Skeletal muscle cell (primary cell): ENCODE measurements at places on chromosomes 1 and 21.

DNA sequence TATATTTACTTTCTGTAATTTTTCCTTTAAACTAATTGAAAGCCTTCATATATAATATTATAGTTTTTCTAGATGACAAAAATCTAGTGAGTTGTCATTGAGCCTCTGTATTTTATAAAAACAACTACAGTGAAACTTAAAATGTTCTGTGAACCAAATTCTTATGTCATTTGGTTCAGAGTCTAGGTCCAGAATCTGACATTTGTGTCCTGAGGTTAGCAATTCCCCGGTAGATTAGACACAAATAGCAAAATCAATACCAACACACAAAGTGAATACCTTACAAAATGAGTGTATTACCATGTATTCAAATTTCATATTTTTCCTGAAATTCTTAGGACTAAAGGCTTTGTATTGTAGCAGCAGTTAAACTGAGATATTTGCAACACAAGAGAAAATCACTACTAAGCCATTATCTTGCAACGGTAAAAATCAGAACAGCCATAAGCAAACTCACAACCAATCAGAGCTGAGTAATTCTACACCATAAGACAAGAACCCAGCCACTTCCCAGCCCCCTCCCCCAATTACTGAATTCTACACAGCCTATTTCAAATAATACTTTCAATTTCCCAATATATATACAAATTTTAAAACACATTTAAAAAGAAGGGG lies 573.5 kb downstream of the SMYD3 start:
- DNase-seq = no peak

- DNase-seq = no peak
These were observed 73.1 kb downstream of the UBIAD1 start for GRCh38 chr1:11345971-11346715.

GRCh38 chr1:232263452-232263851 lies 366.5 kb downstream of the SIPA1L2 start:
- no peak for DNase-seq

GRCh38 chr1:6880951-6881690 lies 95.9 kb downstream of the CAMTA1 start:
- DNase-seq = no peak

DNA sequence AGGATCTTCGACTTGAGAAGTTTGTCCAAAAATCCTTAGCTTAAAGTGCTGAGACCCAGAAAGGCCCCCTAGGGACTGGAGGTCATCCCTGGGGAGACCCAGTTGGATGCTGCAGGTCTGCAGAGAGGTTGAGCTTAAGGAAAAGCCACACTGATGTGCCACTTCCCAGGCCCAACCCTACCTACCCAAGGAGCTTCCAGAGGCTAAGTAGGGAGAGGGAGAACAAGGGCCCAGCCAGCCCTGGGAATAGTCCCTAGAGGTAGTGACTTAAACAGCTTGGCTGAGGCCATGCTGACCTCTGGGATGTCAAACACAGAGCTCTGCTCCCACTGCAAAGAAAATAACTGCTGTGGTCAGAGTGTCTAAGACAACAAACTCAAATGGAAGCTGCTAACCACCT lies 693.7 kb downstream of the MATN1 start:
- DNase-seq = no peak

DNA sequence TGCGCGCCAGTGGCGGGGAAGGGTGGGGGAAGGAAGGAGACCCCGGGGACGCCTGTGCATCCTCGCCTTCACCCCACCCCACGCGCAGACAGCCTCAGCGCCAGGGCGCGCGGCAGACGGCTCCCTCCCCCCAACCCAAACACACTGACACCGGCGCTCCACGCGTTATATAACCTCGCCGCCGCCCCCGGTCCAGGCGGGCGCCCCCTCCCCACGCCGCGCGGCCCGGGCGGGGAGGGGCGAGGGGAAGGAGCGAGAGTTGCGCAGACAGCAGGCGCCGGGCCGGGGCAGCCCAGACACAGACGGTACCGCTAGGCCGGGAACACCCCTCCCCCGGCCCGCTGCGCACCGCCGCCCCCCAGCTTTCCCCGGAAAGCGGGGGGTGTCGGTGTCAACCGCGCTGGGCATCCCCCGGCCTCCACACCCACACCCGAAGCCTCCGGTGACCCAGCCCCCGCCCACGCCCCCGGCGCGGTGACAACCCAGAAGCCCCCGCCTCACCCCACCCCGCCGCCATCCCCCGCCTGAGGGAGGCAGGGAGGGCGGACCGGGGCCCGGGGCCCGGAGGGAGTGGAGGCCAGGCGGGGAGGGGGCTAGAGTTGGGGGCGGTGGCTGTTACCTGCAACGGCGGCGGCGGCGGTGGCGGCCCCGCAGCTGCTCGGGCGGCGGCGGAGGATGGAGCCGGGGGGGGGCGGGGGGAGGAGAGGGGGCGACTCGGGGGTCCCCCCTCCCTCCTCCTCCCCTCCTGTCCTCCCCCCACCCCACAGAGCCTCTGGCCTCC lies 432 bp downstream of the AKT3 start:
- no peak for DNase-seq

DNA sequence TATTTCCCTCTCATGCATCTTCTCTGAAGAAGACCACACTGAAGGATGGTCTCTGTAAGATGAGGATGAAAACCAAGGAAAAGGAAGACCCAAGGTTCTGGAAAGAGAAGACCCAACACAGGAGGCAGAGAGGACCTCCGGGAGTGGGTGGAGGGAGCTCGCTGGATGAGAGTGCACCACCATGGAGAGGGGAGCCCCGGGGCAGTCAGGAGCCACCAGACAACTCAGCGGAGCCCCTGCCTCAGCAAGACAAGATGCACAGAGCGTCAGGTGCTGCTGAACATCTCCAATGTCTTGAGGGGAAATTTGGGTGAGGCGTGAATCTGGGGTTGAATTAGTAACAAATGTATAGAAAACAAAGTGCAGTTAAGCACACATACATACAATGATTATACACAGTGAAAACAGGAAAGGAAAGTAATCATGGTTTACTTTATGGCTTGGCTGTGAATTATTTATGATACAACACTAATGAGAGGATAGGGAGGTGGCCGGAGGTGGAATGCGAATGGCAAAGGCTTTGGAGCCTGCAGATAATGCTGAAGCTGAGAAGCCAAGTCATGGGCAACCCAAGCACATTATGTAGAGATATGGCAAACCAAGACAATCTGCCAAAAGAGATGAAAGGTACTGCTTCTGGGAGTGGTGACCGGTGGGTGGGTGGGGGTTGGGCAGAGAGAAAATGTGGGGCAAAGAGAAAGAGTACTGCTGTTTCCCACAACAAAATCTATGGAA lies 80.4 kb upstream of the EDN2 start:
- DNase-seq = no peak

- DNase-seq = no peak
These were observed 11.4 kb upstream of the FNBP1L start for GRCh38 chr1:93436496-93436895.

- DNase-seq = no peak
These were observed 100.2 kb upstream of the BTG3 start for GRCh38 chr21:17712887-17713286.

DNA sequence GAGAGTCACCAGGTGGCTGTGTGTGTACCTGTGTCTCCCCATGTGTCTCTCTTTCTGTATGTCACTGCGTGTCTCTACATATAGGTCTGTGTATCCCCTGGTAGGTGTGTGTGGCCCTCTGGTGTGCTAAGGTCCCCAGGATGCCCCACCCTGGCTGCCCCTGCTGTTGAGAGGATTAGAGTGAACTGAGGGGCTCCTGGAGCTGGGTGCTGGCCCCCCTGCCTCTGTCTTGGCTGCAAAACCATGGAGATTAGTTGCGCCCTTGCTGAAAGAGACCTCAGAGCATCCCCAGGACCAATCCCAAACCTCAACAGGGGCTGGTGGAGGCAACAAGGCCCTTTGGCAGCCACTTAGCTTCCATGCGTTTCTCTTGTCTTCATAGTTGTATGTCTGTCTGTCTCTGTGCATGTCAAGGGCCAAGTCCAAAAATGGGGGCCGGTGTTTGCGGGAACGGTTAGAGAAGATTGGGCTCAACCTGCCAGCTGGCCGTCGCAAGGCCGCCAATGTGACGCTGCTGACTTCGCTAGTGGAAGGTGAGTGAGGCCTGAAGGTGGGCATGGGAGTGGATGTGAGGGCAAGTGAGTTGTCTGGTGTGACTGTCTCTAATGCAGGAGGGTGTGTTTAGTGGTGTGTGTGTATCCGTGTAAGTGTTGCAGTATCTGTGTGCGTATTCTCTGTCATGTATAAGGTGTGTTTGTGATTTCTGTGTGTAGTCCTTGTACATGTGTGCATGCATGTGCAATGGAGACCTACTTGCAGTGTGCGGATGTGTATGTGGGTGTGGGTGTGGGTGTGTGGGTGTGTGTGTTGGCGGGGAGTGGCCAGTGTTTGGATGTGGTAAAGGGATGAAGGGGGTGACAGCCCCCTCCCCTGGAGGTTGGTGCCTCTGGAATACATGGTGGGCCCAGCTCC lies 16.7 kb downstream of the TFAP2E start:
- DNase-seq = no peak

GRCh38 chr1:53787655-53788054 lies 48.7 kb upstream of the GLIS1 start:
- no peak for DNase-seq

- DNase-seq = no peak
These were observed at the start of gene SERINC2 for GRCh38 chr1:31412732-31413404. Gene SERINC2 (plus strand): TSS chr1:31413213. CDS start chr1:31413266, 53 bp downstream.

DNA sequence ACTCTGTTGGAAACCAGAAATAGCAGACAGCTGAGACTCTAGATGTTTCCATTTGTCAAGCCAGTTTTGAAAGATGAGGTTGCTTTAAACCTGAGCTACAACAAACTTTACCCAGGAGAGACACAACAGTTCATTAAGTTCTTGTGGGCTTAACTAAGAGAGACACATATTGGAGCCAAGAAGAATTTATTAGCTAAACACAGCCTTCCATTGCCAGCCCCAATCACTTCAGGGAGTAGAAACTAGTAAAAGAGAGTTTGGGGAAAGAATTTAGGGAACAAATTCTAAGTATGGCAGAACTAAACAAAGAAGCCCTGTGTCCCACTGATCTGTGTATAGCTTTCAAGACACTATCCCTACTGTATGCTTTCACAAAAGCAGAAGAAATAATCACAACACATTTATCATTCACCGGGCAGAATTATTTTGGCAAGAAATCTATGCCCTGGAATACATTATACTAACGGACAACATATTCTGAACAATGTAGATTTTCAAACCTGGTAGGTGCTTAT lies 87.3 kb upstream of the KAZN start:
- no peak for DNase-seq

DNA sequence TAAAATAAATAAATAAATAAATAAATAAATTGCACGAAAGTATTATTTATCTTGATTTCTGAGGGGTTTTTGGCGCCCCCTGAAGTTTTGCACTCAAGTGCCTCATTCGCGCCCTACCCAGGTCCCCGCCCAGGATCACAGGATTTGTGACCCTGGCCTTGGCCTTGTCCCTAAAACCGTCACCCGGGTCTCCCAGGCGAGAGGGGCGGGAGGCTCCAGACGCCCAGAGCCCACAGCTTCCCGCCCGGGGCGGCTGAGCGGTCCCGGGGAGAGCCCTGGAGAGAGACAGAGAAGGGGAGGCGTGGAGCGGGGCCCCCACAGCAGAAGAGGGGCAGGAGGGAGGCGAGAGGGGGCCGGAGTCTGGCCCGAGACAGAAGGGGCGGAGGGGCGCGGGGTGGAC lies 91.8 kb upstream of the CASZ1 start:
- no peak for DNase-seq

GRCh38 chr1:147080006-147080661 lies 92.1 kb downstream of the PRKAB2 start:
- DNase-seq = no peak

GRCh38 chr1:159015440-159015909 lies 5.8 kb downstream of the IFI16 start:
- peak; percentile 58 for DNase-seq

DNA sequence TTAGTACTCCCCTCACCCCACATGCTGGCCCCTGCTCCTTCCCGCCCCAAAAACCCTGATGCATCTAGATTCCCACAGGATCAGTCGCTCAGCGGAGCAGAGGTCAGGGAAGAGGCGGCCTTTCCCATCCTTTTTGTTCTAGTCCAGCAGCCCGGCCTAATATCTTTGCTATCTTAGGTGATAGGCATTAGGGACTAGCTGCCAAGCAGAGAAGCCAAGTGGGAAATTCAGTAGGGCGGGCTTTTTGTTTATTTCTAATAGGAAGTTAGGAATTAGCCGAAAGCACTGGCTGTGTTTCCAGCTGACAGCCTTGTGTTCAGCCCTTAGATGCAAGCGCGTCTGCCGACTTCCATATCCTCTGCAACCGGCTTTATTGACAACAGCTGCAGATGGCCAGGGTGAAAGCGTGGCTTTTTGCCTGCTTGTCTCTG lies 59.0 kb upstream of the BCAR3 start:
- DNase-seq = no peak

DNA sequence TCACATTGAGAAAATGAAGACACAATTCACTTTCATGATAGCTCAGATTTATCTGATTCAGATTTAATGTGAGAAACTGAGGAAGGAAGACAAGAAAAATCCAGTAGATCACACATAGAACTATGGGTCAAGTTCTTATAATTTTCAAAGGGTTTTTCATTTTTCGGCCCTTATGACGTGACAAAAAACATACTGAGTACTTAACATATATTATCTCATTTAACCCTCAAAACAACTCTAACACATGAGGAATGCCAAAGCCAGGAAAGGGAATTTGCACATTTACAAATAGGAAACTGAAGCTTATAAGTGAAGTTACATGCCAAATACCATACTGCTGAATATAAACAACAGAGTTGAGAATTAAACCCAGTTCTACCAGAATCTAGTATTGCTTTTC lies 27.6 kb downstream of the SOD1 start:
- no peak for DNase-seq

- no peak for DNase-seq
These were observed 258.3 kb downstream of the ATG4C start for GRCh38 chr1:63042278-63042677.

- DNase-seq = no peak
These were observed 14.2 kb downstream of the PRRX1 start for GRCh38 chr1:170678027-170678600.

- no peak for DNase-seq
These were observed 76.8 kb downstream of the FOXJ3 start for GRCh38 chr1:42258218-42258617.

GRCh38 chr1:161779393-161779792 lies 13.3 kb downstream of the ATF6 start:
- no peak for DNase-seq

DNA sequence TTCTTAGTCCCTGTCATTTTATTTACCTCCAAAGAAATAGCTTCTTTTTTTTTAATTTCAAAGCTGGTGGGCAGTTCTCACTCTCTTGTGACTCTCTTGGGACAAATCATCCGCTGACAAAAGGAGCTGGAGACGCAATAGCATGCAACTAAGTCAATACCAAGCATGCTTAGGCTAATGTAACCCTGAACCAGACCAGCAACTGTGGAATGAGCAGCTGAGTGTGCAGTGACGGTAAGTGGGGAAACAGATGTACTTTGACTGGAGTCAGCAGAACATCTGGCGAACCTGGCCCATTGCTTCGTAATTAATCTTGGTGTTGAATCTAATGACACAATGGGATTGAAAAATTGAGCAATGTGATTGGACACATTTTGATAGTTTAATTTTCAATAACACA lies 280.7 kb upstream of the PLXNA2 start:
- DNase-seq = no peak
